ENCODE measurements at places on chromosomes 5 and 9.
A peak's percentile ranks its signal among the peaks of the same experiment; 100 is the strongest.

GRCh38 chr5:114238771-114239313 lies 123.0 kb upstream of the KCNN2 start:
- DNase-seq: no peak

GRCh38 chr5:172607213-172607793 lies 33.8 kb upstream of the NEURL1B start:
- no peak for DNase-seq

DNA sequence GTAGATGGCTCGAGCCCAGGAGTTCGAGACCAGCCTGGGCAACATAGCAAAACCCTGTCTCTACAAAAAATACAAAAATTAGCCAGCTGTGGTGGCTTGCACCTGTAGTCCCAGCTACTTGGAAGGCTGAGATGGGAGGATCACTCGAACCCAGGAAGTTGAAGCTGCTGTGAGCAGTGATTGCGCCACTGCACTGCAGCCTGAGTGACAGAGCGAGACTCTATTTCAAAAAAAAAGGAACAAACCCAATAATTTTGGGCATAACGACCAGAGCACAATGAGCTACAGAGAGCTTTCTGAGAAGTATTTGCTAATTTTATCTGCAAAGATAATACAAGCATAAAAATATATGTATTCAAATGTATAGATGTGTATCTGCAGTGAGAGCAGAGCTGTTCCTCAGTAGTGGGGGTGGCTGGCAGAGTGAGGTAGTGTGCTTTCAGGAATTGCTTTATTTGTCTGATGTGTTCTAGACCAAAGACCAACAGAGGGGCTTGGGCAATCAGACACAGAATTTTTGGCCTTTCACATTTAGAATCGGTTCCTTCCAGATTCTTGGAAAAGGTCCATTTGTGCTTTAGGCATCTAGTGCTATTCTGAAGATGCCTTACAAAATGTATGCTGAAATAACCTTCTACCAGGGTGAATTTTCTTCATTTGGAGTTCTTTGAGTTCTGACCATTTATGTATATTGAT lies 5.2 kb downstream of the DOCK8 start:
- peak; percentile 88 for DNase-seq

- DNase-seq: no peak
Observed at GRCh38 chr5:82720213-82721086, 356.7 kb downstream of the TMEM167A start.

DNA sequence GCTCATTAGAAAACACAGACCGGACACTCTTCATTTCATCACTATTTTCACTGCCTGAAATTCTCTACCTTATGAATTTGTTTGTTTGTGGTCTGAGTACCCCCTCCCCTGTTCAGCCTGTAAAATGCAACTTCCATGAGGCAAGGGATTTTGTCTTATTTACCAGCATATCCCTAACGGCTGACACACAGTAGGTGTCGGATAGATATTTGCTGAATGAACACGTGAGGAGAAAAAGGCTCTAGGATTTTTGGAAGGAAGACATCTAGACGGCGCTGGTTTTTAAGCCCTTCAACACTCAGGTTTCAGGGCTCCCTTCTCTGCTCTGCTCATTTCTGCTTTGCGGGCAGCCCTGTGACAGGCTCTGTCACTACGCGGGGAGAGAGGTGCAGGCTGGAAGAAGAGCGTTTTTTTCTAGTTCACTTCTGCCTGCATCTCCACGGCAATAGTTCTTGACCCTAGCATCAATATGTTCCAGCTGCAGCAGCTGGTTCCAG lies 41.0 kb downstream of the KCNMB1 start:
- DNase-seq: peak; percentile 55

DNA sequence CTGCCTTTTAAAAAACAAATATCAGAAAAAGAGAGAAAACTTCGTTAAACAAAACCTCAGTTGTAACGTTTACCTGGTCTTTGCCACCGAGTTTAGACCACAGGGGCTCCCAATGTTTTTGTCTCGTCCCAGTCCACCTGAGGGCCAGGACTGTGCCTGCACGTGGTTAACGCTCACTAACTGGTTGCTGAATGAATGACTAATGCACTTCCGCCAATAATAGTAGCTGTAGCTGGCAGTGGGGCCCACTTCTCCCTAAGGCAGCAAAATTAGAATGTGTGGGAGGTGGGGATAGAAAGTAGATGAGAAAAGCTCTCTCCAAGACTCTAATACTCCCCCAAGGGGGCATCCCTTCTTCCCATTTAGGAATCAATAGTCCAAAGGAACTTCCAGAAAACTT lies 29.1 kb upstream of the MED27 start:
- peak; percentile 12 for DNase-seq

- DNase-seq: no peak
Observed at GRCh38 chr9:92686954-92687353, 17.0 kb upstream of the IPPK start.

GRCh38 chr9:122215663-122216062 lies 13.1 kb downstream of the LHX6 start:
- no peak for DNase-seq

GRCh38 chr5:171897231-171897630 lies 109.2 kb downstream of the FBXW11 start:
- no peak for DNase-seq

DNA sequence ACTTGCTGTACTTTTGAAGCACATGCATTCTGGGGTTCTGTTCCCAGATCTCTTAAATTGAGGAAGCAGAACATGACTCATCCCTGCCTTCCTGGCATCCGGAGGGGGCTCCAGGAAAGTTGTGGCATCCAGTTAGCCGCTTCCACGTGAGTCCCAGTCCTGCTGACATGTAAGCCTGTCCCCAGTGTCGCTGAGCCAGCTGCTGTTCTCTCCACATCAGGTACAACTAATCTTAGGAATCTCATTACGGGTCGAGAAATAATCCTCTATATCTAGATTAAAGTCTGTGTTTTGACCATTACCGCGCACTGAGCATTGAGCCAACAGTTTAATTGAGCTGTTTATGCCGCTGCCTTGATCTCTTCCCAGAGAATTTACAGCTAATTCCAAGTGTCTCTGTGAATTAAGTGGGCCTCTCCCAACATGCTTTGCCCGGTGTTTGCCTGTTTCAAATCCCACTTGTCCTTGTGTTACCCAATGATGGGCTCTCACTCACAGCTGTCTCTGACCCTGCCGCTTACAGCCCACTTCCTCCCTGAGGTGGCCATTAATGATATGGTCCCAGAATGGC lies 10.5 kb upstream of the SHB start:
- DNase-seq: peak; percentile 68

GRCh38 chr5:127834094-127834531 lies 130.9 kb downstream of the CCDC192 start:
- DNase-seq: peak; percentile 85

DNA sequence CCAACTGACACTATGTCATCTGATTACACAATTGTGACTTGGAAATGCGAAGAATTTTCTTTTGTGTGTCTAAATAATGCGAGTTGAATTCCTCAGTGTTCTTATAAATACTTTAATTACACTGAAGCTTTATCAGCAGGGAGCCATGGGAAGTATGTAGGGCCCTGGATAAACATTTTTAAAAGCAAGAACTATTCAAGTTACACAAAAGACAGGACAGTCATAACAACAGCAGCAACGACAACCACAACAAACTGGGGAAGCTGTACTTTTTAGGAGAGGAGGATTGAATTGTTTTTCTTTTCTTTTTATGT lies 250.3 kb upstream of the ZNF608 start:
- no peak for DNase-seq

GRCh38 chr9:128940946-128941755 lies 6.3 kb downstream of the DOLK start:
- DNase-seq: no peak

GRCh38 chr5:59596586-59597350 lies 296.8 kb downstream of the PDE4D start:
- DNase-seq: peak; percentile 44

DNA sequence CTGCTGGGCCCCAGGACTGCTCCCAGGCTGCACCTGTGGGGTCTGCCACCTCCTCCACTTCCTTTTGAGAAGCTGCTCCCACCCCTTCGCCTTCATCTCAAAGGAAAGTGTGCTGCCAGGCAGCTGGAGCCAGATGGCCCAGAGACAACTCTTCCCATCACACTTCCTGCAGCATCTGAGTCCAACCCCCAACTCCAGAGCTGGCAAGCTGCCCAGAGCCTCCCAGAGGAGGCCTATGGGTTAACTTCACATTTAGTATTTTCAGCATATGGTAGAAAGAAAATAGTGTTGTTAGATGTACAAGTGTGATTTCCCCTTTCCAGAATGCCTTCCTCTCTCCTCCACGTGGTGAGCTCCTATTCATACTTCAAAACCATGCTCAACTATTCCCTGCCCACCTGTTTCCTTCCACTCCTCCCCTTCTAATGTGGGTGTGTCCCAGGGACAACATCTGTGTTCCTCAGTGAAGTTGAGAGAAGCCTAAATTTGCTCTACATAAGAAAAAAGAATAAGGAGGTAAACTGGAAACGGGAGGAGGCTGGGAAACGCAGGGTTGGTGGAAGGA lies 38.6 kb upstream of the KCNMB1 start:
- no peak for DNase-seq

GRCh38 chr5:75670577-75670976 lies 46.7 kb downstream of the POC5 start:
- no peak for DNase-seq

DNA sequence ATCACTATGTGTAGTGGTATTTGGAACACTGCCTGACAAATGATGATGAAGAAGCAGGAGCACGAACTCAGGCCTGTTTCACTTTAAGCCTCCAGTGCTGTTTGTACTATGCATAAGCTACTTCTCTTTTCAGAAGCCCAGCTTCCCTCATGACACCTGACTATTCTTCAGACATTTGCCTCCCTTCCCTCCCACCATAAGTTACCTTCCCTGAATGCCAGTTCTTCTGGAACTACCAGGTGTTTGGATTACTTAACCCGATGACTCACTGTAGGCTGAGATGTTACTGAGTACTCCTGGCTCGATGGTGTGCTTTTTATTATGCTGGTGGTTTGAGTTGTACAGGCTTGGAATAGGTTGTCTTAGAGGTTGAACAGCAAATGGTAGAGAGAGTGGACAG lies 180.0 kb downstream of the SPATA31D1 start:
- DNase-seq: peak; percentile 19

GRCh38 chr5:56734091-56734694 lies 81.2 kb upstream of the MAP3K1 start:
- DNase-seq: no peak

GRCh38 chr9:70073193-70073592 lies 29.5 kb downstream of the MAMDC2 start:
- no peak for DNase-seq

DNA sequence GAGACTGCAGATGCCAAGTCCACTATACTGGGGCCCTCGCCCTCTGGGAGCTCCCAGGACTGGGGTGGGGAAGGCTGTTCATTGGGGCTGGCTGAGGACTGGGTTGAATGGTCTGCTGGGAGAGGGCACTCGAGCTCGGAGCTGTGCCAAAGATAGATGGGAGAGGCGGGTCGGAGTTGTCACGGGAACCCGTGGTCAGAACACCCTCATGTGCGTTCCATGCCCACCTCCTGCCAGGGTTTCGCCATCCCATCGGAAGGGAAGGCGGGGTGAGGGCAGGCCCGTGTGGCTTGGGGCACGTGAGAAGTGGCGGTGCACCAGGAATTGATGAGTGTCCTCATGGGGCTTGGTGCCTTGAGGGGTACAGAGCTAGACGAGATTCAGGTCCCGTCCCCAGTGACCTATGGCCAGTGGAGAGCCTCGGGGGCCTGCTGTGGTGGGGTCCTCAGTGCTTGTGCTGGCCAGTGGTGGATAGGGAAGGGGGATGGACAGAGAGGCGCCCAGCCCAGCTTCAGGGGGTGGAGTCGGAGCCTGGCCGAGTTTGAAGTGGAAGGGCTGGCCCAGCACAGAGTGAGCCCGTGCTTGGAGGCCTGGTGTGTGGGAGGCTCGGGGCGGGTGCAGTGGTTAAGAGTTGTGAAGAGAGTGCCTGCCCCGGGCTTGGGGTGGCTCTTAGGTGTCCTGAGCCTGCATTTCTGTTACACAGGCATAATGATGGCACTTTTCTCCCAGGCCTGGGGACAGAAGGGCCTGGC lies 4.3 kb downstream of the CACFD1 start:
- DNase-seq: no peak

DNA sequence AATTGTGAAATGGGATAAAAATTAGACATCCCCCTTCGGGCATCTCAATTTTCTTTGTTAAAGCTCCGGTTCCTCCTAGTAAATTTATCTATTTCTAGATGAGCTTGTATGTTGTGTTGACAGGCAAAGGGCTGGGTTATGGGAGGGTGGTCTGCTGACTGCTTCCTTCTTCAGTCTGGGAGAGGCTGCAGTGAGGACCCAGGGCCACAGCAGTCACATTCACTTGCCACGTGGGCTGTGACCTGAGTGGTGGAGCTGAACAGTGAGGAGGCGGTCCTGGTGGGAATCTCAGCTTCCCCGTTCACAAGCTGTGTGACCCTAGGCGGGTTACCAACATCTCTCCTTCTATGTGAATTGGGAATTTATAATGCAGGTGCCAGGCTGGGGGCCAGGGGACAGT lies 57.5 kb upstream of the RXRA start:
- no peak for DNase-seq

- DNase-seq: no peak
Observed at GRCh38 chr9:92044936-92045335, 70.3 kb downstream of the SPTLC1 start.

DNA sequence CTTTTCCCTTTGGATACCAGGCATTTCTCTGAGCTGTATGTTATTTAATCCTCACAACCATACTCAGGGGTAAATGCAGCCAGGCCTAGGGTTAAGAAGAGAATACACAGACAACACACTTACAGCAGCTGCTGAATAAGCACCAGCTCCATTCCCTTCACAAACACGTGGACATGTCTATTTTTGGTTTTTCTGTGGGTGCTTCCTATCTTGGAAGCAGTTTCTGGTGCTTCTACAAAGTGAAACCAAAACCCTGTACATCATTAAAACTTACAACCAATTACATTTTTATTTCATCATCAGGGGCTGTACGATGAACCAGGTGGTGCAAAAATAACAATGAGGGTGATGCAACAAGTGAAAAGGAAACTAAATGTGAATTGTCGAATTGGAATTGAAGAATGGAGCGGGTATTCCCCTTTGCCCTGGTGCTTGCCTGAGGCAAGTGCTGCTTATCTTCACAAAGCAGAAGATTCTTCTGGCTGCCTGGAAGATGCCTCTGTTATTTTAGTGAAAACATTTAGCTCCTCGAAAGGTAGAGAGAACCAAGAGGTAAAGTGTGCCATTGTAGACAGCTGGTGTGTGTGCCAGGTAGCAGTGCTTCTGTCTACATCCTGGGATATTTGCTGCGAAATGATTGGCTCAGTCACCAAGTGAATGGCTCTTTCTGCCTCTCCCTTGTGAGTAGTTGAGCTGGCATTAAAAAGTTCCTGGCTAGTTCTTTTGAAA lies 18.6 kb upstream of the IFNB1 start:
- DNase-seq: peak; percentile 82

GRCh38 chr9:111502506-111502905 lies 18.3 kb upstream of the ECPAS start:
- no peak for DNase-seq

- no peak for DNase-seq
Observed at GRCh38 chr9:123437201-123437600, 81.2 kb downstream of the CRB2 start.

- no peak for DNase-seq
Observed at GRCh38 chr5:178515776-178516503, 74.3 kb downstream of the COL23A1 start.
